ENCODE measurements at places on chromosomes 7 and 10. TPM values are rescaled to one million over a fixed set of nuclear protein-coding genes. Genes with fewer than 3 reads are reported as not detected.

The OR6B1 gene
- not detected for total RNA-seq

The DIP2C gene
- total RNA-seq, result 16.5 TPM

The FRA10AC1 gene
- 21.7 TPM for total RNA-seq

The ZNF273 gene
- total RNA-seq, result 10.1 TPM

The IL6 gene
- not detected for total RNA-seq

DNA sequence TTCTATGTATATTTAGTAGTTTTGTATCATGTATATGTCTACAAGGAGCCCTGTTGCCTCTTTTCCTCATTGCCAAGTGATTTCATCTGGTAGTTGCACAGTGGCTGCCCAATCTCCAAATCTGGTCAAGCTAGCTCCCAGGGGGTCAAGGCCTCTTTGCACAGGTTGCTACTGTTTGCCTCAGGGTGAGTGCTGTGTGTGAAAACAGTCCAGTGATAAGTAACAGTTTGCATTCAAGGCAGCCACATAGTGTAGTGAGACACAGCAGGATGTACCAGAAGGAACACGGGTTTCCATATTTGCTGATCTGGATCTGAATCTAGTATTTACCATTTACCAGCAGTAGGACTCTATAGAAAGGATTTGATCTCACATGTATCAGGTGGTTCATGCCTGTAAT, 13.3 kb upstream of the EPC1 start:
- DNase-seq, result no peak

- DNase-seq, result no peak
Measured at GRCh38 chr10:71268758-71269157, 50.3 kb upstream of the SLC29A3 start.
